ENCODE measurements at places on chromosomes 3 and 15.

DNA sequence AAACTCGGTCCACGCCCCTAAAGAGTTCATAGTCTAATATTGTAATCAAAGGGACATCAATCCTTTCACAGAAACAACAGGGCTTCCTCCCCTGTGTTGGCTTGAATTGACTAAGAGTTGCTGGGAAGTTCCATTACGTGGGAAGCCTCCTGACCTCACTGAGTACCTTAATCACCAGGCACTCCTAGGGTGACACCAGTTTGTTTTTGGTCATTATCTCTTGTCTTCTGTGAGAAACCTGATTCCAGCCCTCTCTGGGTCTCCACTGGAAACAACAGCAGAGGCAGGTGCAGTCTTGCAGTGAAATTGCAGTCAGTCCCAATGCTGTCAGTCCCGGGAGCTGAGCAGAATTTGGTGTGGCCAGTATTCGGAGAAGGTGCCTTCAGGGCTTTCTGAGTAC, 55.4 kb downstream of the BOC start:
- no peak for DNase-seq

DNA sequence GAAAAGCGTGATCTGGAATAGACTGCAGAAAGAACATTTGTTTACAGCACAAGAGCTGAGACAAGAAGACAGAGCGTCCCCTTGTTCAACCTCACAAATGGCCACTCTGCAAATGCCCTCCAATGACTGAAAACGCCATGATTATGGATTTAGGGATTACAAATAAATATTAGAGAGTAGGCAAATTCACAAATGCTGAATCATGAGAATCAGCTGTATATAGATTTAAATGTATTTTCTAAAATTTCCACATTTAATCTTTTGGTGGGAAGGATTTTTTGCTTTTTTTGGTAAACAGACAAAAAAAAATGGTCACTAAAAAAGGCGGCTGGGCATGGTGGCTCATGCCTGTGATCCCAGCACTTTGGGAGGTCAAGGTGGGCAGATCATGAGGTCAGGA, 10.6 kb upstream of the POLG start:
- DNase-seq: no peak

GRCh38 chr3:189324538-189325138, 152.9 kb downstream of the TPRG1 start:
- peak; percentile 86 for DNase-seq

DNA sequence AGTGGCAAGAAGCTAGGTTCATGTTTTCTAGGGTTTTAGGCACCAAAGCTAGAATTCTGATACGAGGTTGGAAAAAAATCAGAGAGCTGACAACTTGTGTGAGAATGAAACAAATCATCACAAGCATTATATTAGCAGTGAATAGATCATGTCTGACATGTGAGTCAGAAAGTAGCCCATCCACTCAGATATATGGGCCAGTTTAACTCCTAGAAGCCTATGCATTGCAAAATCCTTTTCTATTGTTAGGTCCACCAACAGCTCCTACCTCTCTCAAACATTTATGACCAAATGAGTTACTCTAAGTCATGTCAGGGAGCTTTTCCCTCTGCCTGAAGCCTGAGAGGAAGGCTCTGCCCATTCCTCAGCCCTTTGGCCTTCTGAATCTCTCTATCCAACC, 44.0 kb downstream of the KBTBD12 start:
- DNase-seq: no peak

DNA sequence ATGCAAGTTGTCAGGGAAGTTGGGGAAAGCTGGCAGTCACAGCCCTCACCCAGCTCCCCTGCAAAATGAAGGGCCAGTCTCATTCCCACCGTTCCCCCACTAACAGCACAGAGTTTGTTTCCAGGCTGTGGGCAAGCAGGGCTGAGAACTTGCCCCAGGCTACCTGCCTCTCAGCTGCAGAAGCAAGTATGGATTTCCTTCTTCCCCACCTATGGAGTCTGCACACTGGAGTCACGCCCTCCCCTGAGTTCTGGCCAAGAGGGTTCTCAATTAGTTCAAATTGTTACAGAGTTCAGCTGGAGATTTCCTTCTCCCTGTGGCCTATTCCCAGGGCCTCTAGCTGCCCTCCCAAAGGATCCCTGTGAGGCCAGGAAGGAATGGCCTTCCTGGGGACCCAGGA, 90.1 kb upstream of the ATP11B start:
- no peak for DNase-seq

GRCh38 chr3:151318991-151319390, 2.4 kb upstream of the GPR87 start:
- no peak for DNase-seq

- no peak for DNase-seq
Observed at GRCh38 chr3:68819361-68819760, 113.0 kb downstream of the TAFA4 start.

- no peak for DNase-seq
Observed at GRCh38 chr15:83192742-83193141, 14.9 kb downstream of the HDGFL3 start.

DNA sequence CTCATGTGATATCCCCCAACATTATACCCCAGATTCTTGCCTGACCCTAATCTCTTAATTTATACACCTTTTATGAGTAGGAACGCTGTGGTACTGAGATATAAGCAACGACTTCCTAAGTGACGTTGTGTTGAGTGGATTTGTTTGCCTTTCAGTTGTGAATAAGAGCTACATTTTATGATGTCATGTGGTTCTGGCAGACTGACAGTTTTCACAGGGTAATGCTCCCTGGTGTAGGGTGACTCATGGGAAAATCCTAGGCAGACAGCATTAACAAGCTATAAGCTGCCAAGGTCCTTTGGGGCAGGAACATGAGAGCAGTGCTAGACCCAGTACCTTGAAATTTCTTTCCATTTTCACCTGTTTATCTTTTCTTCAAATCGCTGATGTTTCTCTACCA, 11.2 kb downstream of the C3orf52 start:
- DNase-seq: no peak

- DNase-seq: no peak
Observed at GRCh38 chr3:48344867-48345507, 11.5 kb upstream of the SPINK8 start.

- DNase-seq: no peak
Observed at GRCh38 chr3:137471130-137471529, 293.0 kb upstream of the SOX14 start.

- DNase-seq: no peak
Observed at GRCh38 chr3:141085343-141086070, 34.4 kb downstream of the SPSB4 start.

DNA sequence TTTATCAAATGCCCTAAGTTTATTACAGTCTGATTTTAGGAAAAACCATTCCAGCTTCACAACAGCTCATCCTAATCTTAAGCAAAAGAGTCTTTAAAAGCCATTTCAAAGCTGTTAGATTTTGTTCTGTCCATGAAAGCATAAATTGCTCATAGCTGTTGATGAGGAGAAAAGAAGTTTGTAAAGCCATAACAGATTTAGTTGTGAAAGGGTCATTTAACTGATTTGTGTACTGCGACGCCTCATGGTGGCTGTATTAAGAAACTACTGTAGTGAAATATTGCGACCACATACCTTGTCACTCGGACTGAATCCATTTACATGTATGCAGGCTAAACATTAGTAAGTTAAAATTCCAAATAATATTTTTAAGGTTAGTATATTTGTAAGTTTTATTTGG, 20.9 kb downstream of the BBX start:
- DNase-seq: no peak

DNA sequence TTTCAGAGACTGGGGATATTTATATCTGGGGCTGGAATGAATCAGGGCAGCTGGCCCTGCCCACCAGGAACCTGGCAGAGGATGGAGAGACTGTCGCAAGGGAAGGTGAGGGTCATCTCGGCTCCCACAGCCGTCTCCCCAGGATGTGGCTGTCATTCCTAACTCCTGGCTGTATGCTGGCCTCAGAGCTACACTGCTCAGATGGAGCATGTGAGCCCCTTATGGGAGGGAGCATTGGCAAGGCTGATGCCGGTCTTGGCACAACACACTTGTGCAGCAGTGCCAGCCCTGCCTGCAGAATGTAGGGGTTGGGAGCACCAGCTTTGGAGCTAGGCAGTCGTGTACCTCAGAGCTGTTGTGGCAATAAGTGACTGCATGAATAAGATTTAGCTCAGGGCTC, 5.2 kb downstream of the RCCD1 start:
- DNase-seq: no peak

- DNase-seq: no peak
Observed at GRCh38 chr3:42159706-42160472, 68.7 kb downstream of the TRAK1 start.

GRCh38 chr3:29153811-29154210, 127.1 kb upstream of the RBMS3 start:
- no peak for DNase-seq

- no peak for DNase-seq
Observed at GRCh38 chr3:26657348-26657976, 34.9 kb downstream of the LRRC3B start.

DNA sequence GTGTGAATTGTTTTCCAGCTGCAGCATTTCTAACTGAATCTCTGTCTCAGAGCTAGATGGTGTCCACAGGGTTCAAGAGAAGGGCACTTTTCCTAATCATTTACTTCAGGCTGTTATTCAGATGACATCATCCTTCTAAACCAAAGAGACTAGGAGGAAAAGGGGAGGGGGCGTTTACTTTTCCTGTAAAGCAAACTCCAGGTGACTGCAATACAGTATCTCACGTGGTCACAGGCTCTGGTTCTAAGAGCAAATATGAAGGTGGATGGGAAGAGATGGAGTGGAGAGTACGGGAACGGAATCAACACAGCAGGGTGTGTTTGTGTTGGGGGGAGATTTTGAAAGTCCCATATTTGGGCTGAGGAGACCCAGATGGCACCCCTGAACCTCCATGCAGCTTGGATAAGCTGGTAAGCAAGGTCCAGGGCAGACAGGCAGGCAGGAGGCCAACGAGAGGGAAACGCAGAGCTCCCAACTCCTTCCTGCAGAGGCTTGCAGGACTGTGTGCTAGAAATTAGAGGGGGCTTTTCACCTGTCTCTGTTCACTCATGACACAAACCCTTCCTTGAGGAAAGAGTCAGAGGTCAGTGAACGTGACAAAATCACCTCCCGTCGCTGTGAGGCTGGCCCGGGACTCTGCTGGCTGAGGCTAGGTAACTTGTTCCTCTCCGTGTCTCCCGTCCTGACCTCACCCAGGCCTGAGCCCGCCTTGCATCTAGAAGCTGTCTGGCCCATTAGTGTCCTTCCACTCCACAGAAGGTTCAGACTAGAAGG, 151.2 kb downstream of the OPA1 start:
- DNase-seq: no peak

GRCh38 chr15:42273900-42274701, 868 bp upstream of the TMEM87A start:
- no peak for DNase-seq

- no peak for DNase-seq
Observed at GRCh38 chr3:33016846-33017405, 65.5 kb downstream of the CCR4 start.

GRCh38 chr15:82909080-82909815, 43.3 kb downstream of the HOMER2 start:
- DNase-seq: no peak

GRCh38 chr15:81182756-81183438, 13.8 kb upstream of the IL16 start:
- DNase-seq: no peak

- DNase-seq: no peak
Observed at GRCh38 chr3:168362661-168363247, 267.0 kb upstream of the GOLIM4 start.

- no peak for DNase-seq
Observed at GRCh38 chr3:188631291-188632010, 477.5 kb downstream of the LPP start.

GRCh38 chr3:137468446-137468845, 295.7 kb upstream of the SOX14 start:
- DNase-seq: no peak

DNA sequence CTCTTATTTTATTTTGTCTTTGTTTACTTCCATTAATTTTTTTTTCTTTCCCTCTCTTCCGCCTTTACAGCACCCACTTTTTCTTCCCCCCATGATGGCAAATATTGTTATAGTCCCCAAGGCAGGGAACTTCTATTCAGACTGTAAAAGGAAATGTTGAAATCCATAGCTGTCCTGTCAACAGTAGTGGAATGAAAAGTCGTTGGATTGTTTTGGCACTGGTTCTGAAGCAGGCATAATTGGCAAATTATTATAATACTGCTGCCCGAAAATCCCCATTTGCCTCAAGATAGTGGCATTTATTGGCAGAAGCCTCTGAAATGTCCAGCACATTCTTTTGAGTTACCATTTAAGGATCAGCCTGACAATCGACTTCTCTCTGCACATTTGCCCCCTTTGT, 150.6 kb downstream of the TPRG1 start:
- no peak for DNase-seq

GRCh38 chr3:13072239-13072599, 1.0 kb downstream of the IQSEC1 start:
- DNase-seq: no peak

GRCh38 chr15:66454143-66454542, 43.4 kb downstream of the SNAPC5 start:
- no peak for DNase-seq

- no peak for DNase-seq
Observed at GRCh38 chr3:179391906-179392305, 44.4 kb downstream of the MFN1 start.

- no peak for DNase-seq
Observed at GRCh38 chr3:127161236-127161635, 31.7 kb upstream of the PRR23E start.

DNA sequence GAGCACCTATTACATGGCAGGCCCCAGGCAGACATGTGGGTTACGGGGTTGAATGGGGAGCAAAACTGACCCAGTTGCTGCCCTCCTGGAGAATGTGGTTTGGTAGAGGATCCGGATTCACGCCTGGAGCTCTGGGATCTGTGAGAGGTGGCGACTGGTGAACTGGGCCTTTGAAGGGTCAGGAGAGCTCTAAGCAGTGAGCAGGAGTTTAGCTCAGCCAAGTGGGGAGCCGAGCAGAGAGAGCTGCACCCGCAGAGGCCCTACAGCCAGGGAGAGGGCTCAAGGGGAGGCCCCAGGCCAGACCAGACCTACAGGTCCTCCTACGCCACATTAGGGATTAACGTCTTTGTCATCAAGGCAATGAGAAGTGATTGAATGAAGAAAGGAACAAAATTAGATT, 179.8 kb upstream of the TLE3 start:
- DNase-seq: no peak

GRCh38 chr15:96200357-96200967, 130.0 kb upstream of the NR2F2 start:
- DNase-seq: no peak

DNA sequence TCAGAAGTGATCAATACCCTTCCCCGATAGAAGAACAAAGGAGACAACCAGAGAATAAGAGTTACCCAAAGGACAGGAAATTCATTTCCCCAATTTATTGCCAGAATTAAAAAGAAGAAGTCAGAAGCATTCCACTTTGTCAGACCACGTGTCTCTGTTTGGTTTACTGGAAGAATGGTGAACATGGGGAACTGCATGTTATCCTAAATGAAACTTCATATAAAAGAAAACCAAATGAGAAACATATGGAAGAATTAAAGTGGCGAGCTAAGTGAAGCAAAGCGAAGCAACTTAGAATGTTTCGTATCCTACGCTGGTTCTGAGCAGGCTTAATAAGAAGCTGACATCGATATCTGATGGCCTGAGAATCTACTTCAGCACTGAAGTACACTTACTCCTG, 190.7 kb downstream of the MAGI1 start:
- no peak for DNase-seq

- no peak for DNase-seq
Observed at GRCh38 chr3:24972491-24972890, 455.6 kb upstream of the RARB start.

- DNase-seq: no peak
Observed at GRCh38 chr3:190338717-190339116, 16.5 kb upstream of the CLDN1 start.

All from NCI-H1048 (cell line).